Stimulated activated naive CD4-positive, alpha-beta T cell (primary cell): ENCODE measurements at places on chromosomes 12 and 14.

DNA sequence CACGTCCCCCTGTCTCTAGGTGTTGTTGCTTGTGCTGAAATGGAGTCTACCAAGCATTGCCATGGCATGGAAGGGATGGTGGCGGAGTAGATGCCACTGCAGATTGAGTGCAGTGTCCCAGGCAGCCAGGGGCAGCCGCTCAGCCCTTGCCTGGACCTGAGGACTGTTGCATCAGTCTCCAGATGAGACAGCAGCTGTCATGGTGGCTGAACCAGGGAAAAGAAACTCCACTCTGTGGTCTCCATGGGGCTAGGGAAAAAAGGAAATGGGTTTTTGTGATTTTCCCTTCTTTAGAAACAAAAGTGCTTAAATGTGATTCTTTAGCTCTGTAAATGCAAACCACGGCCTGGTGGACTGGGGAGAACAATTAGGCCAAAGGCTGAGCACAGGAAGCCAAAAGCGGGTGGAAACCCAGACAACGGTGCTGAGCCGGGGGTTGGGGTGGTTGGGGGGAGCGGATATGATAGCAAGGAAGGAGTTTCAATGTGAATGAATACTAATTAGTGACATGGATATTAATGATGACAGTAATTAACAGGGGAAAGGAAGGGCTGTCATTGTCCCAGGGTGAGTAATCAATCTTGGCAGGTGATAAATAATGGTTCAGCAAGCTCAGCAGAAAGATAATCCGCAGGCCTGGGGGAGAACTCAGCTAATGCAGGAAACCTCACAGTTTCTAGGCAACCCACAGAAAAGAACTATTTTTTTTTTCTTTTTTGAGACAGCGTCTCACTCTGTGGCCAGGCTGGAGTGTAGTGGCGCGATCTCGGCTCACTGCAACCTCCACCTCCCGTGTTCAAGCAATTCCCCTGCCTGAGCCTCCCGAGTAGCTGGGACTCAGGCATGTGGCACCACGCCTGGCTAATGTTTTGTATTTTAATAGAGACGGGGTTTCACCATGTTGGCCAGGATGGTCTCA, 442.6 kb downstream of the DPF3 start:
- DNase-seq: peak; percentile 22

DNA sequence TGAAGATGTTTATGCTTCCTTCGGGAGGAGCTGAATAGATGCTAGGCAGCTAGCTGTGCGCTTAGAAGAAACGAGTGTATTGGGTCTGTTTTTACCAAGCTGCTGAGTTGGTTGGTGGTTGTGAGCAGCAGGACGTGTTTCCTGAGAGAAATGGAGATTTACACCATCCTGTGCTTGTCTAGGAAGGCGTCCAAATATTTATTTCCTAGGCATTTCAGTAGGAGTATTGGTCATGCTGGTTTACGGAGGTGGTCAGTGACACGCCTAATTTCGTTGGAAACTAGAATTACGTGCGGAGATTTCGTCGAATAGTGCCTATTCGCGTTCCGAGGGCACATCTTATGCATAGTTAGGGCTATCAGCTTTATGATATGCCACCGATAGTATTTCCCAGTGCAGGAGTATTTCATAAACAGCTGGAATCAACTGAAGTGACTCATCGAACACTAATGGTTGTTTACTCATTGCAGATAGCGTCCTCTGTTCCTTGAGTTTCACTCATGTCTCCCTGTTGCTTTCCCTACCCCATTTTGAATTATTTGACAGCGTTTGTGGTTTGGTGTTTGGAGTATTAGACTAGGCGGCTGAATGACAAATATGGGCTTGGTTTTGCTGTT, 780 bp downstream of the TBC1D15 start:
- DNase-seq: no peak

GRCh38 chr14:68020493-68020892, 200.9 kb downstream of the RAD51B start:
- DNase-seq: no peak

GRCh38 chr12:52423661-52424500, 10.3 kb downstream of the KRT75 start:
- DNase-seq: no peak

DNA sequence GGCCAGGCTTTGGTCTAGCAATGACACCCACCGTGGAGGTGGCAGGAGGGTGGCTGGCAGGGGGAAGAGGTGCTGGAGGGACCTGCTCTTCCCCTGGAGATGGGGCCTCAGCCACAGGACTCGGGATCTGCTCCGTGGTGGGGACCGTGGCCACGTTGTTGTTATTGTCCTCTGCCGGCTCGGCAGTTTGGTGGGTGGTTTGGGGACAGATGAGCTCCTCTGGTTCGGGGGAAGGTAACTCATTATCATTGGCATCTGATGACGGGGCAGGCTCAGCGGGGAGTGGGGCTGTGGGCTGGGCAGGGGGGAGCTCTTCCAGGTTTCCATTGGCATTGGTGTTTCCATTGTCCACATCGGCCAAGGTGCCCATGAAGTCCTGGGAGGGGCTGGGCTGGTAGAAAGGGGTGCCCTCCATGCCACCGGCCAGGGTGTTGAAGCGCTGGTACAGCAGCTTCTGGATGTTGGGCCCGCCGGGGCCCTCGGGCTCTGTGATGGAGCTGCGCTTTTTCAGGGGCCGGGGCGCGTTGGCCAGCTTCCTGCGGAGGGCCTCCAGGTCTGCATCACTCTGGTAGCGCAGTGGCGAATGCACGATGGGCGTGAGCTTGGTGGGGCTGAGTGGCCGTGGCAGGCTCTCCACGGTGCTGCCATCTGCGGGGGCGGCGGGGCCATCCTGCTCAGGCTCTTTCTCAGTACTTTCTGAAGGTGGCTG, 24.3 kb downstream of the ZFYVE21 start:
- DNase-seq: no peak

DNA sequence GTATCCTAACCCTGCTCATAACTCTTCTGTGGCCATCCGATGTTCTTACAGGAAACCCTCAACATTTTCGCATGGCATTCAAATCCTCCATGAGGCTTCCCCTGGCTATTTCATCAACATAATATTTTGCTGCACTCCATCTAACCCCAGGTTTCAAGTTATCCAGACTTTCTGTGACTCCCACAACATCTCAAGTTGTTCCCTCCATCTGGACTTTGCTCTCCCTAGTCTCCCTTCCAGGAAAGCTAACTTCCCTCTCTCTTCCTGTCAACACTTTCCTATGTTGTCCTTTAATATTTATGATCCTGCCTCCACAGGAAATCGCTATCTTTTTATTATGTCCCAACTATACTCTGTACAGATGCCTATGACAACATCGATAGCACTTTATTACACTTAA, 146.1 kb downstream of the METTL25 start:
- DNase-seq: no peak

- no peak for DNase-seq
Observed at GRCh38 chr12:108037960-108038359, 91.1 kb upstream of the WSCD2 start.

GRCh38 chr14:89219051-89219450, 198.0 kb downstream of the FOXN3 start:
- no peak for DNase-seq

GRCh38 chr12:47989023-47989417, 15.3 kb downstream of the COL2A1 start:
- no peak for DNase-seq

DNA sequence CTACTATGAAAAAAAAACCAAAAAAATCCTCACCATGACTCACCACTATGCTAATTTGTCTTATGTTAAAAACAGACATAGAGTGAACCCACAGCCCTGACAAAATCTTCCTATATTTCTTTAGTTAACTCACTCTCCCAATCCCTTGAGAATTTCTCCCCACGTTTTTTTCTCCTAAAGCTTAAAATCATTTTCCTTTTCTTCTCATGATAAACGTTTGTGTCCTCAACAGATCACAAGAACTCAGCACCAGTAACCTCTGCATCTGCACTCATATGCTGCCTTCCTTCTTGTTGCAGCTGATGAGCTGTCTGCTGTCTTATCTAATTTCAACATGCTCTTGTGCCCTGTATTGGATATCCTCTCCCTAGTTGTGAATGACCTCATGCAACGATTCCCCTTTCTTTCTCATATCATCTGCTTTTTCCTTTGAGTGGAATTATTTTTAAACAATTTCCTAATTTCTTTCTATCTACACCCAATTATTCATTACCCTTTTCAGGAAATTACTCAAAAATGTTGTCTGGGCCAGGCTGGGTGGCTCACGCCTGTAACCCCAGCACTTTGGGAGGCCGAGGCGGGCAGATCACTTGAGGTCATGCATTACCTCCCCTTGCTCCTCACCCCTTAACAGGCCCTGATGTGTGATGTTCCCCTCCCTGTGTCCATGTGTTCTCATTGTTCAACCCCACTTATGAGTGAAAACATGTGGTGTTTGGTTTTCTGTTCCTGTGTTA, 427.5 kb upstream of the MGAT4C start:
- DNase-seq: no peak

- no peak for DNase-seq
Observed at GRCh38 chr12:22322091-22322490, 12.4 kb downstream of the ST8SIA1 start.

GRCh38 chr12:6639151-6639801, 3.5 kb upstream of the LPAR5 start:
- DNase-seq: no peak

DNA sequence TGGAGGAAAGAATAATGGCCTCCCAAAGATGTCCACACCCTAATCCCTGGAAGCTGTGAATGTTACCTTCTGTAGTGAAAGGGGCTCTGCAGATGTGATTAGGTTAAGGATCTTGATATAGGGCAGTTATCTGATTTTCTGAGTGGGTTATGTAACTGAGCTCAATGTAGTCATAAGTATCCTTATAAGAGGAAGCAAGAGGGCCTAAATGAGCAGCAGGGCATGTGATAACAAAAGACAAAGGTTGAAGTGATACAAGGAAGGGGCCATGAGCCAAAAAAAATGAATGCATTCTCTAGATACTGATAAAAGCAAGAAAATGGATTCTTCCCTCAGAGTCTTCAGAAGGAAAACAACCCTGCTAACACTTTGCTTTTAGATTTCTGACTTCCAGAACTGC, 78.8 kb downstream of the OSBPL8 start:
- DNase-seq: no peak

DNA sequence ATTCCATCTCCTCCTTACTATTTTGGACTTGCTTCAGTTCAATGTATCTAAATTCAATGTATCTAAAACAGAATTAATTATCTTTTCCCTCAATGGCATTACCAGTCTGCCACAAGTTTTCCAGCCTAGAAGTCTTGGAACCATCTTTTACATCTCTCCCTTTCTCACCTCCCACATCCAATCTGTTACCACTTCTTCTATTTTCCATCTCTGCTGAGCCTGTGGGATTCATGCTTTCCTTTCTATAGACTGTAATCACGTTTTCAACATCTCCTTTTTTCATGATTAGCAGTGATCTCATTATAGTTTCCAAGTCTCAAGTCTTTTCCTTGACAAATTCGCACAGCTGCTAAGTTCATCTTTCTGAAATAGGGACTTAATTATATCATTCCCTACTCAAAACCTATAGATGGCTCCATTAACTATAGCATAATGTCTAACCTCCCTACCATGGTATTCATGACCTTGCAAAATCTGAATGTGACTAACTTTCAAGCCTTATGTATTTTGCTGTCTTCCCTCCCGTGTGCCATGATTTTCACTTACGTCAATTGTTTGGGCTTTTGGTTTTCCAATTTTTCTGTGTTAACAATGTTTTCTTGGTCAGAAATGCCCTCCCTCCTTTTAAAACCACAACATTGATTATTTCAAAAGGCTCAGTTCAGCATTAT, 20.5 kb upstream of the PTPRB start:
- no peak for DNase-seq

DNA sequence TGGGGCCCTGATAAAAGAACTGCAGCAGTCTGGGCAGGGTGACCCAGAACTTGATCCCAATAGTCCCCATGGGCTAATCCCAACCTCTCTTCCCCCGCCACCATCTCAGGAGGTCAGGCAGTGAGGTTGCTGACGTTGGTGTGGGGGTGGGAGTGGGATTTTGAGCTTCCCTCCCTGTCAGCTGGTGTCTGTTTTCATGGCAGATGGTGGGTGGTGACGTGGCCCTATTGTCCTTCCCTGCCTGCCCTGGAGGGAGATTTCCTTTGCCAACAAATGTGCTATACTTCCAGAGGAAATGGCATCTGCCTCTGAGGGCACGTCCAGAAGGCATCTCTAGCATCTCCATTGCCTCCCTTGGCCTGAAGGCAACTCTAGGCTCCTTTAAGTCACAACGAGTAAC, 37.7 kb downstream of the NEUROD4 start:
- no peak for DNase-seq

DNA sequence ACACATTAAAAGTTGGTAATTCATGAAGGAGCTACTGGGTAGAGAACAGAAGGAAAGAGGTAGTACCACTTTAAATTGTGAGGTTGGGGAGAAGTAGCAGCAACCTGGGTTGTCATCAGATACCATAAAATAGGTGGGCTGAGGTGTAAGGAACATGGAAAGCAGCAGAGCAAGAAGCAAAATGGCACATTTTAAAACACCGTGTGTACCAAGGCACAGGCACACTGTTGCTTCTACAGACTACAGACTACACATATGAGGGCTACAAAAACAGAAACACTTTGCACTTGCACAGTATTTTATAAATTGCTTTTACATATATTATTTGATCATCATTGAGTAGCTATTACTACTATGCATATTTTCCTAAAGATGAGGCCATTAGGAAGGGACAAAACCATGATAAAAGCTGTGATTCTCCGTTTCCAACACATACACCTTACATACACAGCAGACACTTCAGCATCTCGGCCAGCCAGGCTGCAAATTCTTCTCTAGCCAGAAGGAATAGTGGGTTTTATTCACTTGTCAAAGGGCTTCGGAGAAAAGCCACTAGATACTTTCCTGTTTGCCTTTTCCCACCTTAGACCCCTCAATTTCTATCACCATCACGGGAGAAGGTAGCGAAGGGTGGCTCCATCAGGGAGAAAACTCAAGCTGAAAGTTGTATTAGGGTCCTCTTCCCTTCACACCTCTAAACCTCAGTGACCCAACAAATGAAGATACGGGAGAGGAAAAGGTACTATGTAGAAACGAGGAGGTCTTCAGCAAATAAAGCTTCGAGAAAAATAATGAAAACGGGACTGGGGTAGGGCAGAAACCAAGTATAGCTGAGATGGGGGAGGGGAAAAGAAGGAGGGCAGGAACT, 1.6 kb downstream of the PYM1 start:
- DNase-seq: no peak

DNA sequence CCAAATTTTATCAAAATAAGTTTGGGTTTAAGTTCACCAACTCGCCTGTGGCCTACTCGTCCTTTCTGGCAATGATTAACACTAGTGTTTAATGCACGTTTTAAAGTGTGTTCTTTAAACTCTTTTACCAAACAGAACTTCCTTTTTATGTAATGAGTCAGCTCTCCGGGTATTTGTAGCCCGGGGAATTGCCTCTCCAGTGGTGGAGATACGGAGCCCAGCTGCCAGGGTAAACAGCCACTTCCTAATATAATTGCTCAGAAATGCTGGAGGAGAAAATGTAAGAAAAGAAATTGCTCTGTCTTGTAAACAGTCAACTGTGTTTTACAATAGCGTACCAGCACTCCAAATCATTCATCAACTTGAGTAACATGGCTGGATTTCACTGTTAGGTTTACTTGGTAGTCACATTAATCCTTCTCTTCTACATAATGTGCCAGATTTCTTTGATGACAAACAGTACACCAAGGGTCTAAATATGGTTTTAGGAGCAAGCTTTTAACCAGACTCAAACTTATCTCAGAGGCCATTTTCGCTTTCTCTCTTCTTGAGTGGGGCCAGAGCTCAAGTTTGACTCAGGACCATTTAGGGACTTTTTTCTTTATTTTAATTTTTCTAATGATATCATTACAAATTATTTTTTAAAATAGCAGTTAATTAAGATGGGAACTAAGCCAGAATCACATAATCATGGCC, 101.2 kb upstream of the SLC38A2 start:
- DNase-seq: no peak

GRCh38 chr14:33716921-33717320, 234.0 kb downstream of the EGLN3 start:
- DNase-seq: no peak
